ENCODE measurements at places on chromosomes 4 and X. TPM values are rescaled to one million over a fixed set of nuclear protein-coding genes. Genes with fewer than 3 reads are reported as not detected.

DNA sequence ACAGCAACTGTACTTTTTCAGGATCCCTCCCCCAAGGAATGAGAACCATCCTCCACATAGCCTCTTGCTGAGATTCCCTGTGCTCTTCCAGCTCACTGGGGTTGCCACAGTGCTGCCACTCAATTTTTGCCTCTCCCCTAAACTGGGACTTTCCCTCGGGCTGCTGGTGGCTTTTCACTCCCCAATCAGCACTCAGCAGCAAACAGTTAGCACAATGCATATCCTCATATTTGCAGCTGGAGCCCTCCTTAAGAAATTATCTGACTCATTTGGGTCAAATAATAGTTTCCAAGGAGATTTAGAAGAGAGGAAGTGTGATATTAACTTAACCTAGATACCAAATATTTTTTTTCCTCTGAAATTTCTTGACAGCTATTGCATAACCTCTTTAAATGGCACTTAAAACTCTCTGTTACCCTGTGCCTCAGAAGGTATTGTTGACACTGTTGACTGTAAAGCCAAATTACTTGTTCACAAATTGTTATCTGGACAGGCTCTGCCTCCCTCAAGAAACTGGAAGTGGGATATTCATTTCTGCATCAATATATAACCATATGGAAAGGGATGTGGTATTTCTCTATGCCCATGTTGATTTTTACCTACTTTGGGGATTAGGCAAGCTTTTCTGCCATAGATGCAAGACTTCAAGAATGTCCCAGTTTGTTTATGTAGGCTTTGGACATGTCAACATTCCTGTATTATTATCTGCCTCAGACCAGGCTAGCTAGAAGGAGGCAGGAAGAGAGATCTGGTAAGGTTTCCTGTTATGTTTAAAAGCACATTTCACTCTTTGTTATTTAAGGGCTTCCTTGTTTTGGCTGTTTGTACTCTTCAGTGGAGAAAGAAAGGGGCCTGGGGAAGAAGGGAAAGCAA is 58.0 kb downstream of the SEPTIN11 start:
- peak; percentile 34 for DNase-seq
- no peak overlapping the region for H3K4me3 ChIP-seq
- peaks cover 42% of the 10 kb centered on the region for H3K4me1 ChIP-seq
- no peaks in the 10 kb centered on the region for H3K27me3 ChIP-seq

DNA sequence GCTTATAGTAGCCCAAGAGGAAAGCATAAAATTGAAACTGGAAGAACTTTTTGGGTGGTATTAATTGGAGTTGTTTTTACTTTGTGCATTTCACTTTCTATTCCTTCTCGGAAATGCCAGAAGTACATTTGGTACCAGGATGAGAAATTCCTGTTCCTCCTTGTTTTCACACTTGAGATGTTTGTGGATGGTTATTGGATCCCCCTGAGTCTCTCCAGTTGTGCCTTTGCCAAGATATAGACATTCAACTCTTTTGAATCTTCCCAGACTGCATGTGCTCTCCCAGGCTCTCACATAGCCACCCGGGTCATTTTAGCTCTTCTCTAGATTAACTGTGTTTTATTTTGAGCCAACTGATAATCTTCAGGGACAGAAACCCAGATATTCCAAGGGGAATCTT is 120.5 kb downstream of the AFF1 start:
- no peaks in the 10 kb centered on the region for H3K27me3 ChIP-seq
- no peak overlapping the region for H3K27ac ChIP-seq
- DNase-seq, result no peak
- no peak overlapping the region for H3K4me3 ChIP-seq
- peaks cover 40% of the 10 kb centered on the region for H3K4me1 ChIP-seq
- peaks cover 7% of the 10 kb centered on the region for H3K36me3 ChIP-seq

The GPRIN3 gene
- total RNA-seq, result 7.6 TPM

DNA sequence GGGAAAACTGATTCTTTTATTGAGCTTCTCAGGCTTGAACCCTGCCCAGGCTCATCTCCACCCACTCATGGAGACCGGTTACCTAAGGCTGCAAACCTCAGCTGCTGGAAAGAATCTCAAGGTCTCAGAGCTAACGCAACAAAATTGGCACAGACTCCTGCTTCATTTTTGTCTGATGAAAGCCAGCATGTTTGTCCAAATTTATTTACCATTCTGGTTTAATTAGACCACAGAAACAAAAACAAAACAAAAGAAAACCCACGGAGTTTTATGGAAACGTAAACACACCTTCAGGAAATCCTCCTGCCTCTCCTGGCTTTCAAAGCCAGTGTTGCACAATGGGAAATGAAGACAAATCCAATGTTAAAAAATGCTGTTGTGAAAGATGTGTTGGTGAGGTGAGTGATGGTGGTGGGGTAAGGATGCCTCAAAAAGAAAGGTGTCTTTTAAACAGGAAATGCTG is 56.4 kb upstream of the PDLIM3 start:
- no peak overlapping the region for H3K27ac ChIP-seq
- no peak overlapping the region for H3K4me3 ChIP-seq
- H3K4me1 ChIP-seq, result no peaks in the 10 kb centered on the region

DNA sequence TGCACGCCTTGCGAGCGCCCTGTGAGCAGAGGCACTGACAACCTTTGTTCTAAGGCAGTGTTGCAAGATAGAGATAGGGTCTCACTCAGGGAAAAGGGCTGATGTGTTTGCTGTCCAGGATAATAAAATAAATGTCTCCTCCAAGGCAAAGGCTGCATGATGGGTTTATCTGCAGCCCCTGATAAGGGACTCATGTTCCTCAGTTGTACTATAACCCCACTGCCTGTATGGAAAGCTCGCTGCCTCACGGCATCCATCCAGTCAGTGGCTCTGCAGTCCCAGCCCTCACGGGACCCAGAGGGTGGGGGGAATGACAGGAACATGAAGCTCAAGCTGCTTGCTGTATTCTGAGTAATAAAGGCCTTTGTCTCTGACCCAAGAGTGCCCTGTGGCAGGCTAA is 22.6 kb downstream of the BCLAF3 start:
- H3K4me3 ChIP-seq, result no peak overlapping the region
- DNase-seq, result no peak

DNA sequence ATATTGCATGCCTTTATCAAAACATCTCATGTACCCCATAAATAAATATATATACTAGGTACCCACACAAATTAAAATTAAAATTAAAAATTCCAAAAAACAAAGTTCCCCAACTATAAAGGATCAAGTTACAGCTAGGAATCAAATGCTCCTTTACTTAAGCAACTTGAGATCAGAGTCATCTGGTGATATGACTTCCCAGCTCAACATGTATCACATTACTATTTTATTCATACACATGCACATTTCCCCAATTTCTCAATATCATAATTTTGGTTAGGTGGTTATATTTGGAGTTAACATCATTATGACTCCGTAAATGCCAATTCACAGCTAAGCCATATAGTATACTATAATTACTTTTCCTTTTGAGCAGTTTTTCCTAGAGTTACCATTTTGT is 60.9 kb downstream of the CLOCK start:
- H3K36me3 ChIP-seq, result no peaks in the 10 kb centered on the region
- H3K4me3 ChIP-seq, result no peak overlapping the region
- H3K27ac ChIP-seq, result no peak overlapping the region

GRCh38 chr4:168619266-168619631 is 122.4 kb downstream of the PALLD start:
- no peaks in the 10 kb centered on the region for H3K36me3 ChIP-seq
- H3K4me1 ChIP-seq, result peaks cover 10% of the 10 kb centered on the region
- no peaks in the 10 kb centered on the region for H3K27me3 ChIP-seq
- DNase-seq, result no peak
- H3K4me3 ChIP-seq, result no peak overlapping the region

GRCh38 chrX:38804682-38805431 is 3.6 kb downstream of the MID1IP1 start:
- peaks cover 9% of the 10 kb centered on the region for H3K4me1 ChIP-seq
- H3K36me3 ChIP-seq, result peaks cover 67% of the 10 kb centered on the region
- no peaks in the 10 kb centered on the region for H3K27me3 ChIP-seq
- peak overlapping the region; percentile 99 for H3K27ac ChIP-seq
- peak overlapping the region; percentile 97 for H3K4me3 ChIP-seq

The SLC4A4 gene
- total RNA-seq, result 14.6 TPM

Data from Calu3 (cell line).